Activated naive CD4-positive, alpha-beta T cell treated with anti-CD3 and anti-CD28 coated beads for 36 hours (primary cell): ENCODE measurements at places on chromosomes 12 and 14.

- no peak overlapping the region for H3K4me3 ChIP-seq
- no peak for DNase-seq
- peaks cover 77% of the 10 kb centered on the region for H3K4me1 ChIP-seq
- H3K36me3 ChIP-seq: peaks cover 53% of the 10 kb centered on the region
These were observed 223.4 kb upstream of the AMIGO2 start for GRCh38 chr12:47303207-47303606.

DNA sequence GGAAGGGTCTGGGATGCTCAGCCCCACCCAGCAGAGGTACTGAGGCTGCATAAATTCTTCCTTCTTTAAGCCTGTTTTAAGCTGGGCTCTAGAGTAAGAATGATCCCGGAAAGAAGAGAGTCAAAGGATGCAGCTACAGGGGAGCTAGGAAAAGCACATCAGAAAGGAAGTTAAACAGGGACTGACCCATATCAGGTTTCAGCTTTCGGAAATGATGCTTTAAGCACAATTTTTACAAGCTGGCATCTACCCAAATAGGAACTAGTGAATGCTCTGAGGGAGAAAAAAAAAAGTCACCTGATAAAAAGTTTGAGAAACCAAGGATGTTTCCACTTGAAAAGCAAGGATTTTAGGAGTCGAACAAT lies 22.0 kb downstream of the TSPAN8 start:
- no peaks in the 10 kb centered on the region for H3K36me3 ChIP-seq
- H3K4me1 ChIP-seq: no peaks in the 10 kb centered on the region
- no peak overlapping the region for H3K4me3 ChIP-seq

DNA sequence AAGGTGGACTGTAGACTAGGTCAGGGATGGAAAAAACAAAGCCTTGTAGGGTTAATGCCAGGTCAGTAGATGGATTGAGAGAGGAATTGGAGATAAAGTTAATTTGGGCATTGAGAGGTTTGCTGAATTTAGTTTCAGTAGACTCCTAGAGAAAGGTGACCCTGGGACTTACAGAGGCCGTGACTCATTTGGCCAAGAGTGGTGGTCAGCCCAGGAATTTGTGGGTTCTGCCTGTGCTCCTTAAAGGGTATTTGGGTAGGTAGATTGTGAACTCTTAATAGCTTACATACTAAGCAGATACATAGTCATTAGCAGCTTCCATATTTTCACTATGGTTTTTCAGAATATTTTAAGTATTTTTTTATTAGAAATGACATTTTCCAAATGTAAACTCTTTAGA lies 21.8 kb downstream of the PLEKHA5 start:
- no peak overlapping the region for H3K4me3 ChIP-seq
- no peaks in the 10 kb centered on the region for H3K36me3 ChIP-seq
- H3K27me3 ChIP-seq: peaks cover 3% of the 10 kb centered on the region
- H3K27ac ChIP-seq: no peak overlapping the region
- no peak for DNase-seq

DNA sequence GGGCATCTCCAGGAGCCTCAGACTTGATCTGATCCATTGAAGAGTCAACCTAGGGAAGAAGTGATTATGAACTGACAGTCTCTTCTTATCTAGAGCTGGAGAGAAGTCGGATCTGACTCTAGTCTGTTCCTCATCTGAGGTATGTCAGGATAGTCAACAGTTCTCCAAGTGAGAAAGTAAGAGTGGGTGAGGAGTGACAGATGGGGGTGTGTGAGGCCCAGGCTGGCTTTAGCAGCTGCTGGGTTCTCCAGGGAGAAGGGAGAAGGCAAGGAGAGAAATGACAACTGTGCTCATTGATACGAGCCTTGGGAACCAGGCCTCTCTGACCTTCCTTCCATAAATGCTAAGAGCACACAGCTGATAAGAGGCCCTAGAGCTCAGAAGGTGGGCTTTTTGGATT lies 53.3 kb downstream of the IRAK3 start:
- no peak overlapping the region for H3K4me3 ChIP-seq
- peaks cover 26% of the 10 kb centered on the region for H3K27me3 ChIP-seq
- no peak for DNase-seq
- no peaks in the 10 kb centered on the region for H3K4me1 ChIP-seq

GRCh38 chr12:75970310-75970709 lies 61.3 kb downstream of the PHLDA1 start:
- H3K36me3 ChIP-seq: peaks cover 9% of the 10 kb centered on the region
- peaks cover 36% of the 10 kb centered on the region for H3K4me1 ChIP-seq
- peaks cover 4% of the 10 kb centered on the region for H3K27me3 ChIP-seq
- no peak overlapping the region for H3K27ac ChIP-seq

DNA sequence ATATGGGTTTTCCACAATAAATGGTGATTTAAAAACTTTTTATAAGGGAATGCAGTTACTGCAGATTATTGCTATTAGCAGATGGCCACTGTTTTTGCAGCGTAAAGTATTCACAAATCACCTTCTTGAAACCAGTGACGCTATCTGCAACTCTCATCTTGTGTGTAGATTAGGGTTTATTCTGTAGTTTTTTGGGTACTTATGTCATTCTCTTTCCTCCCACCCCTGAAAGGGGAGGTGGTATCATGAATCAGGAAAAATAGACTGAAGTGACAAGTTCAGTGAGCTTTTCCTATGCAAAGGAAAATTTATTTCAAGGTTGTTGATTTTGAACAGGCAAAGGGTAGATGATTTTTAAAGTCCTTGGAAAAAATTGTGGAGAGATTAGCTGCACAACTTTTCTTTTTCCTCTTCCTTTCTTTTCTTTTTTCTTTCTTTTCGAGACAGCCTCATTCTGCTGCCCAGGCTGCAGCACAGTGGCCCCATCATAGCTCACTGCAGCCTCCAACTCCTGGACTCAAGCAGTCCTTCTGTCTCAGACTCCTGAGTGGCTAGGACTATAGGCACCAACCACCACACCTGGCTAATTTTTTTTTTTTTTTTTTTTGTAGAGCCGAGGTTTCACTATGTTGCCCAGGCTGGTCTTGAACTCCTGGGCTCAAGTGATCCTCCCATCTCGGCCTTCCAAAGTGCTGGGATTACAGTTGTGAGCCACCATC lies 1.6 kb downstream of the FRS2 start:
- peak overlapping the region; percentile 98 for H3K4me3 ChIP-seq
- H3K36me3 ChIP-seq: peaks cover 5% of the 10 kb centered on the region
- peaks cover 51% of the 10 kb centered on the region for H3K4me1 ChIP-seq
- no peak for DNase-seq
- H3K27me3 ChIP-seq: no peaks in the 10 kb centered on the region

DNA sequence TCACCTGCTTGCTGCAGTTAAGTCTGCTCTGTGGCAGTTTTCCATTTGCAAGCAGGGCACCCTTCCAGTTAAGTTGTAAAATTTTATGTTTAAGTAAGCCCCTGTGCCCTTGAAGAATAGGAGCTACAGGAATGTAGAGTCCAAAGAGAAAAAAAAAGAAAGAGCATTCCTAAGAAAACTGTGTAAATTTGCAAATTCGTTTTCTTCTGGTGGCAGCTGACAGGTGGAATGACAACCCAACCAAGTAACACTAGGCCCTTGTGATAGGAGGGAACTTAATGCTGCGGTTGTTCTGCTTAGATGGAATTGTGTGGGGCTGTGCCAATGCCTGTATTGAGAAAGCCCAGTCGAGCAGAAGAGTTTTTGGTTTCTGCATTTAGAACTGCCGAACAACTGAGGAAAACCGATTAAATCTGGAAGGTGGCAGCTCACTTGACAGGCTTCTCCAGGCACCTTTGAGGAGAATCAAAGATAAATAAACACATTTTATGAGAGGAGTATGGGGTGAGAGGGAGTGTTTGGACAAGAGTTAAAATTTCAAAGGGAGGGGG lies 280.0 kb downstream of the RAD51B start:
- H3K4me1 ChIP-seq: no peaks in the 10 kb centered on the region
- no peak overlapping the region for H3K27ac ChIP-seq
- H3K4me3 ChIP-seq: no peak overlapping the region
- DNase-seq: no peak
- H3K36me3 ChIP-seq: peaks cover 34% of the 10 kb centered on the region
